ENCODE measurements at places on chromosomes 5 and 9. TPM values are rescaled to one million over a fixed set of nuclear protein-coding genes. Genes with fewer than 3 reads are reported as not detected.

The N4BP3 gene
- 2.1 TPM for polyA plus RNA-seq

The HSD17B4 gene
- 213 TPM for polyA plus RNA-seq

The ACO1 gene
- 80.2 TPM for polyA plus RNA-seq

The CD14 gene
- polyA plus RNA-seq = 7.8 TPM

The GBGT1 gene
- 7.6 TPM for polyA plus RNA-seq

The MAMDC2 gene
- polyA plus RNA-seq = 13.0 TPM

DNA sequence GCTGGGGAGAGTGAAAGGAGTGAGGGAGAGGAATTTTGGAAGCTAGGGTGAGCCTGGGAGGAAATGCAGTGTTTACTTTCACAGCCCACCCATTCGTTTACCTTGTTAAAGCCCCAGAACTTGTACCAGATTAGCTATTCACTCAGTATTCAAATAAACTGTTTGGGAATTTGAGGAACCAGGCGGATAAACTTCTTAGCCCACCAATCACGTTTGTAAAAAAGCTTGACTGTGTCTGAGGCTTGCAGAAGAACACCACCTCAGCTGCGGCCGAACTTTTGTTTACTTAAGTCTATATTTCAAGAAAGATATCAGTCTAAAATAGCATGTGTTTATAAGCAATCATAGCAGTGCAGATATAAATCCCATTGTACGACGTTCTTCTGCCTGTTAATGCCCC, 5.2 kb upstream of the TLE1 start:
- H3K27ac ChIP-seq = no peak overlapping the region
- no peaks in the 10 kb centered on the region for H3K36me3 ChIP-seq
- no peak for DNase-seq
- H3K4me3 ChIP-seq = no peak overlapping the region

DNA sequence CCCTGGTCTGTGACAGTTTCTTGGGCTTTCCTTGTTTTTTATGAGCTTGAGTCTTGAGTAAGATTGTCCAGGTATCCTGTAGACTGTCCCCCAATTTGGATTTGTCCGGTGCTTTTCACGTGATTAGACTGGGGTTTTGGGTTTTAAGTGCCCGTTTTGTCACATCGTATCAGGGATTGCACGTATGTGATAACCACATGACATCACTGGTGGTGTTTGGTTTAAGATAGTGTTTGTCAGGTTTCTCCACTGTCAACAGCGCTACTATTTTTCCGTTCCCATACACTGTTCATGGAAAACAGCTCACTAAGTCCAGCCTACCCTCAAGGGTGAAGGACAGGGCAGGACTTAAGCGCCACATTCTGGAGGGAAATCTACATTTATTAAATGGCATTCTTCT, 39.7 kb downstream of the LMNB1 start:
- H3K36me3 ChIP-seq = peaks cover 23% of the 10 kb centered on the region
- H3K27me3 ChIP-seq = no peaks in the 10 kb centered on the region
- no peak overlapping the region for H3K27ac ChIP-seq
- no peaks in the 10 kb centered on the region for H3K4me1 ChIP-seq

- H3K4me1 ChIP-seq = no peaks in the 10 kb centered on the region
- no peak overlapping the region for H3K27ac ChIP-seq
- no peak for DNase-seq
Measured at GRCh38 chr9:27165068-27165467, 56.0 kb downstream of the TEK start.

GRCh38 chr9:137176302-137177182, 4.7 kb upstream of the TMEM210 start:
- no peak overlapping the region for H3K4me3 ChIP-seq
- peak; percentile 67 for DNase-seq
- H3K4me1 ChIP-seq = no peaks in the 10 kb centered on the region
- H3K27ac ChIP-seq = no peak overlapping the region
- H3K27me3 ChIP-seq = peaks cover 16% of the 10 kb centered on the region

DNA sequence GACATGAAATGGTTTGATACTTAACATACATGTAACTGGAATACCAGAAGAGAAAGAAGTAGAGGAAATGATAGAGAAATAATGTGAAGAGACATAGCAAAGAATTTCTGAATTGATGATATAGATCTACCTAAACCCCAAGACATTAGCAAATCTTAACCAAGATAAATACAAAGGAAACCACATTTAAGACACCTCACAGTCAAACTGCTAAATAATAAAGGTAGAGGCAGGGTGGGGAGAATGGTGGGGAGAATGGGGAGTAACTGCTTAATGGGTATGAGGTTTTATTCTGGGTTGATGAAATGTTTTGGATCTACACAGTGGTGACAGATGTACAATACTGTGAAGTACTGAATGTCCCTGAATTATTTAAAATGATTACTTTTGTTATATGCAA, 17.5 kb downstream of the CARNMT1 start:
- H3K36me3 ChIP-seq = no peaks in the 10 kb centered on the region
- H3K4me3 ChIP-seq = no peak overlapping the region
- H3K4me1 ChIP-seq = no peaks in the 10 kb centered on the region
- H3K27ac ChIP-seq = no peak overlapping the region
- no peak for DNase-seq

DNA sequence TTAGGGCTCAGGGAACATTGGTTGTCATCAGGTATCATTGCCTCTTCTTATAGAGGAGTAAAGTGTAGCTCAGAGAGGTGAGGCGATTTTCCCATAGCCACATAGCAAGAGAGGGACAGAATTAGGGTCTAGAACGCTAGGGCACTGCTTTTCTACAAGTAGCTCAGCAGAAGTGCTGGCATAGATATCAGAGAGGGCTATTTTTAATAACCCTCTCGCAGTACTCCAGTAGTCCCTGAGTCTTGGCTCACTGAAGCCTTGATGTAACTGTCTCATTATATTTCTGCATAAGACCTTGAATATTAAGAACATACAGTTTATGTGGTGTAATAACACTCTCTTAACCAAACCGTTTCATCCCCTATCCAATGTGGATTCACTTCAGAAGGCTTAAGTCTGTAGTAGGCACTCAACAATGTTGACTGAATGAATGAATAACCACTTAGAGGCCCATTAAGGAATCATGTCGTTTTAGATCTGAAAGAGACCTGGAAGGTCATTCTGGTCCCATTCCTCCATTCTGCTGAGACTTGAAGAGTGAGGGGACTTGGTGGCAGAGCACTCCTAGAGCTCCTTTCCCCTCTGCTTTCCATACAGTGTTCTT, 4.7 kb upstream of the FRMPD1 start:
- no peak for DNase-seq
- H3K27ac ChIP-seq = no peak overlapping the region
- no peak overlapping the region for H3K4me3 ChIP-seq

- no peaks in the 10 kb centered on the region for H3K4me1 ChIP-seq
- H3K27ac ChIP-seq = no peak overlapping the region
- no peak overlapping the region for H3K4me3 ChIP-seq
- H3K36me3 ChIP-seq = no peaks in the 10 kb centered on the region
Measured at GRCh38 chr9:16191191-16191590, 638.3 kb downstream of the CCDC171 start.

GRCh38 chr5:177355868-177356168, 1.9 kb upstream of the RGS14 start:
- H3K4me3 ChIP-seq = no peak overlapping the region
- no peak overlapping the region for H3K27ac ChIP-seq
- no peaks in the 10 kb centered on the region for H3K36me3 ChIP-seq
- no peaks in the 10 kb centered on the region for H3K4me1 ChIP-seq
- no peaks in the 10 kb centered on the region for H3K27me3 ChIP-seq

GRCh38 chr5:38424148-38425060, 132.0 kb downstream of the LIFR start:
- H3K4me3 ChIP-seq = no peak overlapping the region
- H3K27me3 ChIP-seq = peaks cover 5% of the 10 kb centered on the region
- H3K4me1 ChIP-seq = no peaks in the 10 kb centered on the region

- no peak overlapping the region for H3K4me3 ChIP-seq
- no peak for DNase-seq
- no peaks in the 10 kb centered on the region for H3K4me1 ChIP-seq
- no peaks in the 10 kb centered on the region for H3K36me3 ChIP-seq
- H3K27me3 ChIP-seq = no peaks in the 10 kb centered on the region
- H3K27ac ChIP-seq = no peak overlapping the region
Measured at GRCh38 chr9:19145881-19146280, 18.6 kb upstream of the PLIN2 start.

DNA sequence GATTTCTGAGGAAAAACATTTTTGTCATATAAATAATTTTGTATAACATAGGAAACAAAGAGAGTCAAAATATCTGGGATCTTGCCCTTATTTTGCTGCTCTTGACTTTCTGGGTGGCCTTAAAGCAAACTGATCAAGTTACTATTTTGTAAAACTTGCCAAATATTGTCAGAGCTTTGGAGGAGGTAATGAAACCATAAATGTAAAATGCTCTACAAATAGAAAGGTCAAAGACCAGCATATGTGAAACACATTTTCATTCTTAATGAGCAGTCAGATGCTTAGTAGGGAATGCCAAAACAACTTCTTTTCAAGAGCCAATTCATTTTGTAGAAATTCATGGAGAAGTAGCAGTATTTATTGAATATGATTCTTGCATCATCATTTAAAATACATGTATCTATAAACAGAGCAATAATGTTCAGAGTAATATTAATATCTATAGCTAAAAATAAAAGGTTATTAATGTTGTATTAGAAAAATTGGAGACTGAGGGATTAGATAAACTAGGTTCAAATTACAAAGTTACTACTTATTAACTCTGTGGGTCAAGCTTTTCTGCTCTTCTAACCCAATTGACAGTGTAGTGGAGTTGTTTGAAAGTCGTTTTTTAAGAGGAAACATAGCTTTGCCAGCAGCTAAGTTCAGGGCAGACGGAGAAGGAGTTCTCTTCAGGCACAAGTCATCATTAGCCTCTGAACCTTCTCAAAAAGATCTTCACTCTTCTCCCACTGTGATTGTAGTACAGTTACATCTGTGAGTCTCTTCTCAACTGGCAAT, 2053.1 kb downstream of the EFNA5 start:
- no peak for DNase-seq
- H3K27ac ChIP-seq = no peak overlapping the region
- no peak overlapping the region for H3K4me3 ChIP-seq
- H3K36me3 ChIP-seq = no peaks in the 10 kb centered on the region
- H3K27me3 ChIP-seq = no peaks in the 10 kb centered on the region

DNA sequence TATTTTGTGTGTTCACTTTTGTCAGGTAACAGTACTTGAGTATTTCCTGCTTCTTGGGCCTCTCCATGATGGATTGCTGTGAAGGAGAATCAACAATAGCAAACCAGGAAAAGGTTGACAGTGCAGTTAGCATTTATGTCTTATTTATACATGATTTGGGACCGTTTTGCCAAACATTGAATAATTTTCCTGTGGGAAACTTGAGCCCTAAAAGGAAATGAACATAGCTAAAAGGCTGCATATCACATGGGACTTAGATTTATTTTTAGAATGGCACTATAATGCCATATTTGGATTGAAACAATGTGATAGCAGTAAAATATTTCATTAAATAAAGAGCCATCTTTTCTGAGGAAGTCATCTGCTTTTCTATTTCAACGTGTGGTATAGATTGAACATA, 15.3 kb downstream of the GPR21 start:
- no peaks in the 10 kb centered on the region for H3K4me1 ChIP-seq
- H3K27me3 ChIP-seq = no peaks in the 10 kb centered on the region
- DNase-seq = no peak

DNA sequence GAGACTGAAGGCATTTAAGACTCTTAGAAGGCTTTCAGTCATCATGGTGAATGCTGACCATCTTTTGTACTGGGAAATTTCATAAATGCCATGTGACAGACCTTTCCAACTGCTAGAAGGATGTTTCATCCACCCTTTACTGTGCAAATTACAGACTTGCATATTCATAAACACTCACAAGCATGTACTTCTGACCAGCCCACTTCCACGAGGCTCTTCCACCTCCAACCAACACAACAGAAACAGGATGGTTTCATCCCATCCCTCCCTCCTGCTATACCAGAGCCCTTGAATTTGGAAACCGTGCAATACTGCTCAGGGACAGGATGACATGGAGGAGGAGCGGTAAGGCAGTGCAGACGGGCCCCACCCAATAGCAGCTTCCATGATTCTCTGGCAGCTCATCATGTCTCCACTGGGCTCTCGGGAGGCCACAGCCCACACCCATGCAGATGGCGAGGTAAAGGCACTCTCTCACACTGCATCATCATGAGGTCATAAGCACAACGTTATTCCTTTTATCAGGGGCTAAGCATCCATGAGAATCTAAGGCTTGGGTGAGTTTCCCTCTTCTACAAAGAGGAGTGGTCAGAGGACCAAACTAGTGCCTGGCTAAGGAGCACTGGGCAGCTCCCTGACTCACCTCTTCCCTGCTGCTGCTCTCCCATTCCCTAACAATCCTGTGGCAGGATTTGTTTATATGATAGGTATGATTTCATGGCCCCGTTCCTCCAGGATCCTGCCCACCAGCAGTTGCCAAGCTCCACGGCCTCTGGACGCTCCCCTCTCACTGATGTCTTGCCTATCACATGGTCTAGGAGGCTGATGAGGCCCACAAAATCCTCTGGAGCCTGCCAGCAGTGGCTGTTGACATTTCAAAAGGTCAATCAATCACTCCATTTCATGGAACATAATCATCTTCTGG, 94.4 kb upstream of the FSTL4 start:
- H3K27me3 ChIP-seq = no peaks in the 10 kb centered on the region
- H3K36me3 ChIP-seq = no peaks in the 10 kb centered on the region
- DNase-seq = no peak

- no peak overlapping the region for H3K27ac ChIP-seq
- H3K4me3 ChIP-seq = no peak overlapping the region
- H3K36me3 ChIP-seq = no peaks in the 10 kb centered on the region
- H3K4me1 ChIP-seq = no peaks in the 10 kb centered on the region
- no peak for DNase-seq
- no peaks in the 10 kb centered on the region for H3K27me3 ChIP-seq
Measured at GRCh38 chr5:39520232-39520572, 95.4 kb upstream of the DAB2 start.

DNA sequence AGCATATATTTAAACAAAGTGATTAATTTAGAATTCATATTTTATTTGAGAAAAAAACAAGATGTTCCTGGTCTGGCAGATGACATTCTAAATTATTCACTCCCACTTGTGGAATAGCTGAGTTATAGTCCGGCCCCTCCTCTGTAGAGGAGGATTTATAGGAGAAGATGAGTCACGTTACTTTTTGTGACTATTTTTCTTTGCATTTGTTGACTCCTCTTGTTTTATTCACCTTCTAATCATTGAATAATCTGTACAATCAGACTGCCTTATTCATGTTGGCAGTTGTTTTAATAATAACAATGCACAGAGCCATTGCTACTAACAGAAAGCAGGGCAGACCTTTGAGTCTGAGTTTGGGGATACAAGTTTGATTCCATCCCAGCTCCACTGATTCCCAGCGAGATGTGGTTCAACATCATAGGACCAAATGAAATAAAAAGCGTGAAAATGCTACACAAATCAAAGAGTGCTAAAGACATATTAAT, 23.2 kb downstream of the DOCK8 start:
- H3K27me3 ChIP-seq = no peaks in the 10 kb centered on the region
- no peak overlapping the region for H3K27ac ChIP-seq
- peaks cover 2% of the 10 kb centered on the region for H3K4me1 ChIP-seq
- DNase-seq = no peak
- no peak overlapping the region for H3K4me3 ChIP-seq
- no peaks in the 10 kb centered on the region for H3K36me3 ChIP-seq

GRCh38 chr9:35649431-35650340, 1.0 kb downstream of the SIT1 start:
- H3K27ac ChIP-seq = peak overlapping the region; percentile 47
- H3K4me1 ChIP-seq = no peaks in the 10 kb centered on the region
- no peak for DNase-seq

- no peak overlapping the region for H3K27ac ChIP-seq
- peaks cover 20% of the 10 kb centered on the region for H3K36me3 ChIP-seq
- H3K4me3 ChIP-seq = no peak overlapping the region
- no peaks in the 10 kb centered on the region for H3K4me1 ChIP-seq
Measured at GRCh38 chr5:112772124-112772523, 34.4 kb downstream of the APC start.

GRCh38 chr5:179777909-179778308, 15.9 kb upstream of the LTC4S start:
- no peaks in the 10 kb centered on the region for H3K4me1 ChIP-seq
- peaks cover 76% of the 10 kb centered on the region for H3K36me3 ChIP-seq
- no peak overlapping the region for H3K27ac ChIP-seq
- no peak overlapping the region for H3K4me3 ChIP-seq

All from small intestine (tissue), 16 donors.